NCI-H146 (cell line): ENCODE measurements at places on chromosomes 6 and 20.

GRCh38 chr6:55141611-55142010, 32.7 kb upstream of the HCRTR2 start:
- no peak for DNase-seq

GRCh38 chr6:101935732-101936131, 542.2 kb downstream of the GRIK2 start:
- DNase-seq, result no peak

DNA sequence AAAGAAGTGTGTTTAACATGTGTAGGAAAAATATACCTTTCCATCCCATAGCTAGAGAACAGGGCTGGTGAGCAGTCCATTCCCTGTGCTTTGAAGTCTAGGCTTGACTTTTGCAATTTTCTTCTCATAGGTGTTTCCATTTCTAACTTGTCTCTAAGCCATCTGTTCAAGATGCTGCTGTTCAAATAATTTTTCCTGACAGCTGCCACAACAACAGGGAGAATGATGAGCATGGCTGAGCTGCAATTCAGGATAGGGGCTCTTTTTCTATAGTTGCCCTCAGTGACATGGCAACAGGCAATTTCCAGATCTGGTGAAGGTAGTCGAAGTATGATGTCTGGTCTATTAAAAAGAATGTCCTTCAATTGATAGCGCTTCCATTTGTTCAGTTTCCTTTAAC, 103.0 kb upstream of the HS3ST5 start:
- DNase-seq, result no peak

DNA sequence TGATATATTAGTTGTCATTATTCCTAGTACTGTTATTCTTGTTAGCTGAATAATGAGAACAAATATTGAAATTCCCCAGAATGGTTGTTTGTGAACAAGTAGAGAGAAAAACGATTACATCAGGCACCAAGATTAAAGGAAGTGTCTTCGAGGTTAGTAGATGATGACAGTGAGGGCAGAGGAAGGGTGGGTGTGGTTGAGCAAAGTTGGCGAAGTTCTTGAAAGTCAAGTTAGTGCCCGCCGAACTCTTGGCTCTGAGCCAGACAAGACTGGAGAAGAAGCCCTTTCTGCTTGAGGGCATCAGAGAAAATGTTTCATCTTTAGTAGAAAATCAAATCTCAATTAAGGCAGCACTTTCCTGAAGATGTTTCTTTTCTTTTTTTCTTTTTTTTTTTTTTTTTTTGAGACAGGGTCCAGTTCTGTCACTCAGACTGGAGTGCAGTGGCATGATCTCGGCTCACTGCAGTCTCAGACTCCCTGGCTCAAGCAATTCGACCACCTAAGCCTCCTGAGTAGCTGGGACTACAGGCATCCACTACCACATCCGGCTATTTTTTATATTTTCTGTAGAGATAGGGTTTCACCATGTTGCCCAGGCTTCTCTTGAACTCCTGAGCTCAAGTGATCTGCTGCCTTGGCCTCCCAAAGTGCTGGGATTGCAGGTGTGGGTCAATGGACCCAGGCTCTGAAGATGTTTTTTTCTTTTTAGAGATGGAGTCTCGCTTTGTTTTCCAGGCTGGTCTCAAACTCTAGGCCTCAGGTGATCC, 77.1 kb downstream of the SGK1 start:
- no peak for DNase-seq

- DNase-seq, result no peak
Observed at GRCh38 chr6:158852312-158853071, 33.3 kb upstream of the EZR start.

GRCh38 chr6:129191235-129191634, 308.3 kb downstream of the LAMA2 start:
- DNase-seq, result no peak

GRCh38 chr6:41379306-41379705, 43.9 kb downstream of the NCR2 start:
- DNase-seq, result no peak

DNA sequence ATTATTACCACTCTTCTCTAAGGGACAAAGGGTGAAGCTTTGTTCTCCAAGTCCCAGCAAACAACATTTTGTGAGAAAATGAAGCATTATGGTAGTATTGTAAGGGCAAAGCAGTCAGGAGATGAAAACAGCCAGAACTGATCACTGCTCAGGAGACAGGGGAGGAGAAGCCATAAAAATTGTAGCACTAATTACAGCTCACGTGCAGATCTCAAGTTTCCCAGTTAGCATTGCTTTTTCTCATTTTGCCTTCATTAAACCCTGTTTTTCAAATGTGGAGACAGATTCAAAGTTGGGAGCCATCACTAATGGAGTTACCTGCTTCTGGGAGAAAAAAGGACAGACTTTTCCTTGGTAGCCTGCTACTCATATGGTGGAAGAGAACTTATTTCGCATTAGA, 210.9 kb upstream of the PDE10A start:
- DNase-seq, result no peak

GRCh38 chr20:7540923-7541322, 399.3 kb downstream of the HAO1 start:
- DNase-seq, result no peak

GRCh38 chr6:26507658-26508057, 7.6 kb downstream of the BTN1A1 start:
- DNase-seq, result no peak

DNA sequence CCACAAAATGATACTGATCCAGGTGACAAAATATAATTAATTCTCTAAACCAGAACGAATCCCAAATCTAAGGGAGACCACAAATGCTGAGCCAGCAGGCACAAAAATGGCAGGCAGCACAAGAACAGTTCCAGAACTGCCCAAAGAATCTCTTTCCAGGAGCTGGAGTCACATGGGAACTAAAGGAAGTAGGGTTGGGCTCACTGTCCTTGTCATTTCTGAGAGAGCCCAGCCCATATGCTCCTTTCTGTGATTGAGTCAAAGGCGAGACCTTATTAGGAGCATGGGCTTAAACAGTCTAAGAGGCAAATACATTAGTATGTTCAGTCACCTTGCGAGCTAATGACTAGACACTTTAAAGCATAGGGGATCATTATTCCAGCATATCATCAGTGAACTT, 327.6 kb upstream of the ARID1B start:
- no peak for DNase-seq

- no peak for DNase-seq
Observed at GRCh38 chr6:140576004-140576555, 1201.6 kb upstream of the CITED2 start.

- no peak for DNase-seq
Observed at GRCh38 chr6:81857812-81858211, 105.3 kb upstream of the TENT5A start.

DNA sequence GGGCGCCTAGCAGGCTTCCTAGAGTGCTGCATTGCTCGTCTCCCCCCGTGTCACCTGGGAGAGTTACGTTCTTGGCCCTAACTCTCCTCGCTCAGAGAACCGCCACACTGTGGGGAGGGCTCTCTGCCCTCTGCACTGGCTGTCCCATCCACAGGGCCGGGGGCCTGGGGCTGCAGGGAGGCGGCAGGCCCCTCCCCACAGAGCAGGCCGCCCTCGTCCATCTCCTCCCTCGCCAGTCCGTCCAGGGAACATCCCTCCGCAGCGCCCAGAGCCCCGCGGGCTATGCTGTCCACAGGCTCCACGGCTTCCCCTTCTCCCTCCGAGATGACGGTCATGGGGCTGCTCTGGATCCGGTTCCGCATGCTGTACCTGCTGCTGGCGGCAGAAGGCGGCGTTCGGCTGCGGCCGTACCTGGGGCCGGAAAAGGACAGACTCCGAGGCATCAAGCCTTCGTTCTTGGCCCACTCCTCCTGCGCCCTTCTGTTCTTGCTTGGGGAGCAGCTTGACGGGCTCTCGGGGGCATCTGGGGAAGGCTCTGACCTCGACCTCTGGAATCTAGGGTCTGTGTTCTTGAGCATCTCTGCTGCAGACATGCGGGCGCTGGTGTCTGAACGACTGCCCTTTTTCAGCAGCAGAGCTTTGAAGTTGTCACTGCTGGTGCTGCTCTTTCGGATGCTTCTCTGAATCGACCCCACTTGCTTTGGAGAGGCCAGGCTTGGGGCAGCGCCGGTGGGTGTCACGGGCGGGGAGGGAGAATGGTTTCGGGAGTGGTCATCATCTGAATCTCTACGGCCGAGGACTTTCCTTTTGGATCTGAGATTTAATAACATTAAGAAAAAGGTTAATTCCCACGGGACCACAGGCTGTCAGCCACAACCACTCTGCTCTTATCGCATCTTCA, 20.2 kb downstream of the HEBP2 start:
- DNase-seq, result no peak

DNA sequence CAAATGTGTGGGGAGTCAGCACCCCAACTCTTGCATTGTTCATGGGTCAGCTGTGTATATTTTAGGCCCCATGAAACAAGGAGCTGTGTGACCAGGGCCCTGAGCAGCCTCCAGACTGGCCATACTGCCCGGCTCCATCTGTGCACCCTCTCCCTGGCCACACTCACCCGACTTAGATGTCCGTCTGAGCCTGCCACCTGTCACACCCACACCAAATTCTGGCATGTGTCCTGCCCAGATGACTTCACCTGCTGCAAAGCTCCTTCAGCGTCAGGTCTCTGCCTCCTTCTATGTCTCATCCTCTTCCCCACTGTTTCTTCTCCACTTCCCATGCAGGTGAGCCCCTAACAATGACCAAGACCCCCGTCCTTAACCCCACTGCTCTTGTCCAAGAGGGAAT, 88.1 kb upstream of the THBS2 start:
- DNase-seq, result no peak

- DNase-seq, result no peak
Observed at GRCh38 chr20:18314786-18315406, 26.6 kb downstream of the ZNF133 start.

DNA sequence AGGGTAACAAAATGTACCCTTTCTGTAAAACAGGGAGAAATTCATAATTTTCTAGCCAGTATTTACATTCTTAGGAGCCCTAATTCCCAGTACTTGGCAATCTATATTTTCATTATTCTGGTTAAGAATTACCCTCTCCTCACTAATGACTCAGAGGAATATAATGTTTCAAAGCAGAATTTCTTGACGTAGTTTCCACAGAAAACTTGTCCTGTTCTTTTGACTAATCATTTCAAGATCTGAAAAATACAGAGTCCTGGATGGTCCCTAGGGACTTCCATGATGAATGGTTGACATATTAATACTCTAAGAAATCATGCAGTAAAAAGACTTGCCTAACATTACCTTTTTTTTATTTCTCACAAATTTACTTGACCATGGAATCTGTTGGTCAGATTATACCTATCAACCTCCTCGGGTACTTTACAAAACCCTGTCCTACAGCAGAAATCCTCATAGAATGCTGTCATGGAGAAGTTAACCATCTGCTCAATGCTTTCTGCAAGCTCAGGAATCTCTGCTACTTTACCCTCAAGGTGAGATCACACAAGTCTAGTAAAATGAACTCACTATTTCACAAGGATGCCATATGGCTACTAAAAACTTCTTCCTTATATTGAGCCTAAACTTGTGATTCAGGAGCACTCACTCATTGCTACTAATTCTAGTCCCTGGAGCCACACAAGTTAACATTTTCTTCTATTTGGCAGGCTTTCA, 202.1 kb upstream of the CNR1 start:
- DNase-seq, result no peak

GRCh38 chr6:80608881-80609280, 502.4 kb downstream of the BCKDHB start:
- no peak for DNase-seq

GRCh38 chr6:108294297-108294726, 542 bp upstream of the AFG1L start:
- no peak for DNase-seq

GRCh38 chr20:6708010-6708409, 59.5 kb upstream of the BMP2 start:
- no peak for DNase-seq

DNA sequence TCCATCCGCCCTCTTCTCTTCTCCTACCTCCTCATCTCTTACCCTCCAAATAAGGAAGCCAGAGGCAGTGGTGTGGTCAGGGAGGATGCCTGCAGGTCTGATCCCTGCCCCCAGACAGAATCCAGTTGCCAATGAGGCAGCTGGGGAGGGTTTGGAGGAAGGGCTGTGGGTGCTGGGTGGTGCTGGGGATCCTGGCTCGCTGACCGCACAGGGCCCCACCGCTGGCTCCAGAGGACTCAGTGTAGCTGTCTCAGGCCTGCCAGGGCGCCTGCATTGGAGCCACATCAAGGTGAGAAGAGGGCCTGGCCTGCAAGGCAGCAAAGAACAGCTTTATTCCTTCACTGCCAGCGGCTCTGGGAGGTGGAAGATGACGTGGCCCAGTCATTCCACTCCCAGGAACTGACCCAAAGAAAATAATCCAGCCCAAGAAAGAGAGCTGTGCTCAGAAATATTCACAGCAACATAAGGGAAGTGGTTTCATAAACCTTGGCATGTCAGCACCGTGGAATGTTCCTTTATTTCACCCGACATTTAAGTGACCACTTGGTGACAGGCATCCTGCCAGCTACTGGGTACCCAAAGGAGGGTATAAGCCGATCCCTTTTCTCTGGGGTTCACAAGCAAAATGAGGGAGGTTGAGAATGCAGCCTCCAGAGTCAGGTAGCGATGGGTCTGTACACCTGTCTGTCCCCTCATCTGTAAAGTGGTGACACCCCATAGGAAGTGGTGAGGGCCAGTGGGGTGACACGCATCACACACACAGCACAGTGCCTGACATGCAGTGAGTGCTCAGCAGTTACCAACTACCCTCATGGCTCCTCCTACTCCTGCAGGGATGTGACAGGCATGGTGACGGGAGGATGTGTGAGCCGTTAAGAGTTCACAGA, 125.1 kb downstream of the SNX5 start:
- DNase-seq, result no peak

GRCh38 chr6:52491203-52492069, 71.3 kb downstream of the EFHC1 start:
- no peak for DNase-seq

DNA sequence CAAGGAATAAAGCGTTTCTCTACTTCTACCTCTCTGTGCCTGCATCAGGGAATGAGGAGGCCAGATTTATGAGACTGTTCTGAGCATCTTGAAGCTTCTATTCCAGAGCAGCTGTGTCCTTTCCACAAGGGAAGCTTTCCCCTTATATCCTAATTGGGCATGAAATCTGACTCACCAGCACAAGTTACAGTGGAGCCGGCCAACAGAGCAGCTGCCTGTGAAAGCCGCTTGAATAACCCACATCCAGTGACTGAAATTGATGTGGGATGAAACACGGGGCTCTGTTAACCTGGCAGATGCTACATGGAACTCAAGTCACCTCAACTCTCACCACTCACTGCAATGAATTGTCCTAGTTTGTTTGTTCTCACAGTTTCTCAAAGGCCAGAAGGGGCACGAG, 400.3 kb downstream of the TFAP2A start:
- DNase-seq, result no peak

- no peak for DNase-seq
Observed at GRCh38 chr6:154086510-154086909, 47.5 kb downstream of the OPRM1 start.

DNA sequence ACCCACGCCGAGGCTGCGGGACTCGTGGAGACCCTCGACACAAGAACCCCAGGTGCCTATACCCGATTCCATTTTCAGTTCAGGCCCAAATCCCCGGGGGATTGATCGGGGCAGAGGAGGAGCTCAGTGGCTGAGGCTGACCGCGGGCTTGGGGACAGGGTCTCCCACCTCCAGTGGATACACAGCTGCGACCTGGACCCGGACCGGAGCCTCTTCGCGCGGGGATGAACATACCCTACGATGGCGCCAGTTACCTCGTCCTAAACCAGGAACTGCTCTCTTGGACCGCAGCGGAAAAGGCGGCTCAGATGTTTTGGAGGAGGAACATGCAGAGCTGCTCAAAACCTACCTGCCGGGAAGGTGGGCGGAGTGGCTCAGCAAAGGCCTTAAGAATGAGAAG, 27.4 kb upstream of the HLA-G start:
- no peak for DNase-seq
